ENCODE measurements at places on chromosomes 1 and 21. TPM values are rescaled to one million over a fixed set of nuclear protein-coding genes. Genes with fewer than 3 reads are reported as not detected.

The CLCA4 gene
- total RNA-seq, result not detected

The NHLH1 gene
- not detected for total RNA-seq

The COP1 gene
- total RNA-seq, result 29.6 TPM

The OLFM3 gene
- total RNA-seq, result not detected

The GPR37L1 gene
- total RNA-seq, result not detected

The FCN3 gene
- not detected for total RNA-seq

The SPATA45 gene
- not detected for total RNA-seq

The WDR64 gene
- total RNA-seq, result not detected
